ENCODE measurements at places on chromosomes 13 and 19.
A peak's percentile ranks its signal among the peaks of the same experiment; 100 is the strongest.

DNA sequence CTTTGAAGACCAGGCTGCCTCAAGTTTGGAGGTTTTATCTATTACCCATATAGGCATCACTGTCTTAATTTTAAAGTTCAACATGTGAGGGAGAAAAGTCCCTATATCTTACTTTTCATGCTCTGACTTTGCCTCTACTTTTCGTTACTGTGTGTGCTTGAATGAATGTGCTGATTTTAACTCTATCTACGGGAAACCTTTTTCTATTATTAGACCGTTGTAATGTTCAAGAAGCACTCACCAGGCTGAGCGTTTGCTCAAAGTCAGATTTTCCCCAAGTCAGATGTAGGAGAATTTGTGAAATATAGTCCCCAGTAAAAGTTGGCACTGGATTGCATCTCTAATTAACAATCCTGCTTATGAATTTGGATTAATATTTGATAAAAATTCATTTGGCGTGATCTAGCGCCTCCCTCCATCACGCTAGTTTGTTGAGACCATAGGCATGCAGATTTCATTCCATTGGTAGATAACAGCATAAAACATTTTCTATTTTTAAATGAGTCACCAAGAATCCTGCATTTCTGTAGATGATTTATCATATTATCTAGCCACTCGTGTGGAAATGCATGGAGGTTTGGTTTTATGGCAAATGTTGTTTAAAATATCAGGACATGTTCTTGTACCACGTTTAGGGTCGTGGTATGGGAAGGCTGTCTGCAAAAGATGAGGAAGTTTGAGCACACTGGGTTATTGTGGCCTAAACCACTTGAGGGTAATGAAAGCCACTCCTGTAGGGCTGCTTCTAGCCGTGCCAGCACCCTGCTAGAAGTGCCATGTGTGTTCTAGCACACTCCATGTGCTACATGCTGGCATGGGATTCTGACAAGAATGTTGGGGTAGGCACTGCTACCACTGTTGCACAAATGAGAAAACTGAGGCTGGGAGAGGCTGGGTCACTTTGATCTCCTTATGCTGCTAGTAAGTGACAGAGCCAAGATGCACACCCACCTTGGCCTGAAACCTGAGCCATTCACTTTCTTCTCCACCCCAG, 179.4 kb downstream of the FGF9 start:
- no peak for DNase-seq

DNA sequence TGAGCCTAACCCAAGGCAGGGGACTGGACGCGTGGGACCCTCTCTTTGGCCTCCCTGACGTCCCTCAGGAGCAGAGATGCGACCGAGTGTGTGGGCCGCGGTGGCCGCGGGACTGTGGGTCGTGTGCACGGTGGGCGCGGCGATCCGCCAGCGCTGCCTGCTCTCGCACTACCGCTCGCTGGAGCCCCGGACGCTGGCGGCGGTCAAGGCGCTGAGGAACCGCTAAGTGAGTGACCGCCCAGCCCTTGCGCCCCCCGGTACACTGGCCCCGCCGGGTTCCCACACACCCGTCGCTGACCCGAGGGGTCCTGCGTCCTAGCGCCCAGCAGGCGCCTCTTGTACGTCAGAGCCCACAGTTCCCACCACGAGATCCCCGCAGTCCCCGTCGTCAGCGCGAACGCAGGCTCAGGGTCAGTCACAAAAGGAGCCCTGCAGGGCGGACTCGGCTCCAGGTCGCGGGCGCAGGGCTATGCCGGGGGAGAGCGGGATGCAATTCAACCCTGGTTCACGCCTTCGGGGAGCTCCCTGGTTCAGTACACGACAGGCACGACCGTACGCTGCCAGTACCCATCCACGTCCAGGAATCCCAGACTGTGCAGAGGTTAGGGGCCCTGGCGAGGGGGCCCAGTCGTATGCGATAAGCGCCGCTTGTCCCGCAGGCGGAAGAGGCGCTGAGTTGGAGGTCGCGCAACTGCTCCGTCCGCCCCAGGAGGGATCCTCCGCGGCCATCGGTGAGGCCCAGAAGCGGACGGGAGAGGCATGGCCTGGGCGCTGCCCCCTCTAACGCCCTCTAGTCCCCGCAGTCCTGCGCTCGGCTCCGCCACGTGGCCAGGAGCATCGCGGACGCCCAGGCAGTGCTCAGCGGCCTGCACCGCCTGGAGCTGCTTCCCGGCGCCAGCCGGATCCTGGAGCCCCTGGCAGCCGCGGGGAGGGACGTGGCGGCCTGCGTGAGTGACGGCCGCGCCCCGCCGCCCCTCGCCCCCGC, 3.6 kb upstream of the IFNL2 start:
- no peak for DNase-seq

DNA sequence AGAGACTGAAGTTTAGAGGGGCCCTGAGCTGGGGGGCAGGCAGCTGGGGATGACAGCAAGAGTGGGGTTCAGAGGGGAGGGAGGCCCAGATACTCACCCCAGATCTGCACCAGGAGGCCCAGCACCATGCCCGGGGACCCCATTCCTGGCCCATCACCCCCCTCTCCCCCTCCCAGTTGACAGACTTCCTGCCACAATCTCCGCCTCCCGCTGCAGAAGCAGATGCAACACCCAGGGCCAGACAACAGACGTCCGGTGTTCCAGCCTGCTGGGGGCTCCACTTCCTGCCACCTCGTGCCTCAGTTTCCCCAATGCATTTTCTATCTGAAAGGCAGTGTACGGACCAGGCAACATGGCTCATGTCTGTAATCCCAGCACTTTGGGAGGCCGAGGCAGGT, at the start of gene TMIGD2:
Gene TMIGD2, minus strand, starts transcription at position 147 of the 398 bp plus-strand sequence. Its CDS starts 4 bp downstream, at position 143.
- DNase-seq: no peak

DNA sequence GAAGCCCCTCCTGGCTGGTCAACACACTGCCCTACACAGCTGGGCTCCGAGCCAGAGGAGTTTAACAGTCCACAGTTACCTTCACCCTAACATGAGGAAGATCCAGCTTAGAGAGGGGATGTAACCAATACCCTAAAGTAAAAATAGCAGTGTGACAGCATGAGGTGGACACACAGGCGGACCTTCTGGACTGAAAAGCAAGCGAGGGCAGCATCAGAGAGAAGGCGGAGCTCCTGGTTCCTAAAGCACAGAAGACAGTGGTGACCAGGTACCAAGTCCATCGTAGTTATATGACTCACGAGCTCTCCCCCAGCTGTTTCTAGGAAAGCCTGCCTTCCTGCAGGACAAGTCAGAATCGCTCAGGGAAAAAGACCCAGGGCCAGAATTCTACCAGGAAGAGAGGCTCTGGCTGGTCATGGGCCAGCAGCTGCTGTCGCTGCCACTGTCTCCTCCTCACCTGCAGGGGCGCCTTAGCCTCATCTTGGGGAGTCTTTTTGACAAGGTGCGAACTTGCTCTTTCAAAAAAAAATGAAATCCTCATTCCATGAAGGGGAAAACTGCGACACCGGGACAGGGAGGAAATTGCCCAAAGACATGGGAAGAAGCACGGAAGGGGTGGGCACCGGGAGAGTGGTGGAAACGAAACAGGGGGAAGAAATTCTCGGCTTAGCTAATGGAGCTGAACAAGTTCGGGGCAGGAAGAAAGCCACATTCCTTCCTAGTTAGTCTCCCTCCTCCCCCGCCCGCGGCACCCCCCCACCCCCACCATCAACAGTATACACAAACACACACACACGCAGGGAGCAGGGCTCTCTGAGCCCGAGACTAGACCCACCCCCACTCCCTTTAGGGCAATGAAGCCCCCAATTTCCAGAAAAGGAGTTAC, 1.7 kb downstream of the ELL start:
- peak; percentile 74 for DNase-seq

DNA sequence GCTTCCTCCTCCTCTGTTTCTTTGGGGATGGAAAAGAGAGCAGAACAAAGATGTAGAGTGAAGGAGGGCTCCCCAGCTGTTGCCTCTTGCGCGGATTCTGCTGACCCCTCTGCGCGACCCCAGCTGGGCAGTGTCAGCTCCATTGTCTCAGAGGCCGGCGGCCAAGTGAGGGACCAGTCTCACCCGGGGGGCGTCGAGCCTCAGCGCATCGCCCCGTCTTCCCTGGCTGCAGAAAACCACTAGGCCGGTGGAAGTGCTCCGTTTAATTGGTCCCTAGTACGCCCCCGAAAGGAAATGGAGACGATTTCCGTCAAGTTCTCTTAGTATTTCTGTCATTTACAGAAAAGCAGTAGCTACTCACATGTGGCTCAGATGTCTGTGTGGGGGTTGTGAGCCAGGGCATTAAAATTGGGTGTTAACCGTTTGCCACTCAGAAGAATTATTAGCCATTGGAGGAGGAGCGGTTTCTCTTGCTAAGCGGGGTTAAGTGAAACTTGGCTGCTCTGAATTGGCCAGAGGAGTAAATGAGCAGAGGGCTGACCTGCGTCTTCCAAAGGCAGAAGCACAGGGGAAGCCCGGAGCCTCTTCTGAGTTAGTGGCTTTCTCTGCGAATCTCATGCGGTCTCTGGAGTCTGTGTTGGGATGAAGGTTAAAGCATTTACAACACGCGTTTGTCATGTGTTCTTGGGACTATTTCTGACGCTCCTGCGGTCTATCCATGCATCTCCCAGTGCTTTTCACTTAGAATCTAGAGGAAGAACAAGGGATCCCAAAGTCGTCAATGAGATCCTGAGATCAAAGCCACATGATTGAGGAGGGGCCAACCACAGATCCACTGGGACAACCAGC, 132.8 kb upstream of the MYO16 start:
- DNase-seq: no peak

- peak; percentile 93 for DNase-seq
Observed at GRCh38 chr19:58559275-58560006, 1.0 kb upstream of the UBE2M start.

DNA sequence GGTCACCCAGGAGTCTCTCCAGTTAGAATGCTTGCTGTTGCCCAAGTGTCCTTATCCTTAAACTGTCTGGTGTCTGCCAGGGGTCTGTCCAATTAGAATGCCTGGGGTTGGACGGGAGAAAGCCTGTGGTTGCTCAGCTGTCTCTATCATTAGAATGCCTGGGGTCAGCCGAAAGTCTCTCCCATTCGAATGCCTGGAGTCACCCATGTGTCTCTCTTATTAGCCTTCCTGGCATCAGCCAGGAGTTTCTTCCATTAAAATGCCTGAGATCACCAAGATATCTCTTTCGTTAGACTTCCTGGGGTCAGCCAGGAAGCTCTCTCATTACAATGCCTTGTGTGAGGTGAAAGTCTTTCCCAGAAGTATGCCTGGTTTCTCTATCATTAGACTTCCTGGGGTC, 1521.0 kb downstream of the UQCRFS1 start:
- no peak for DNase-seq

GRCh38 chr13:110690516-110690915, 15.4 kb downstream of the CARS2 start:
- no peak for DNase-seq

DNA sequence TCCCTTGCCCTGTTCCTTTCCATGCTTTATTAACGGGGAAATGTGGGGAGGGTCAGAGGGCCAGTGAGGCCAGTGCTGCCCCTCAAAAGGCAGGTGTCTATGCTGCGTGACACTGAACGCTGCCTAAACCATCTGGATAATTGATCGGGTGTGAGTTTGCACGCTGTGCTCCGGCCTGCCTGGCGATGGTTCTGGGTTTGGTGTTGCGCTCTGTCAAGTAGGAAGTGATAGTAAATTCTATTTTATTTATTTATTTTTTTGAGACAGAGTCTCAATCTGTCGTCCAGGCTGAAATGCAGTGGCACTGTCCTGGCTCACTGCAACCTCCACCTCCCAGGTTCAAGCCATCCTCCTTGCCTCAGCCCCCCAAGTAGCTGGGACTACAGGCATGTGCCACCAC, 86.5 kb downstream of the ATP11A start:
- DNase-seq: no peak

DNA sequence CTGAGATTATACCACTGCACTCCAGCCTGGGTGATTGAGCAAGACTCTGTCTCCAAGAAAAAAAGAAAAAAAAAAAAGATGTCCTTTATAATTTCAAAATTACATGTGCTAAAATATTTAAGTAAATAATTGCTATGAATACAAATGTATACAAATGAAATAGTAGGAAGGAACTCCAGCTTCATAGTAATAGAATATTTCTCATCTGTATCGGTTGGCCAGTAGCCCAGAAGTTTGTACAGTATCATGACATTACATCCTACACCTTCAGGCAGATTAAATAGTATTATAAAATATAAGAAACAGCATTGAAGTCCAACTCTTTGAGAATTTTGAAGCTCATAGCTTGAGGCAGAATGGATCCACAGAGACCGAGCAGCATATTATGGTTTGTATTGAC, 36.5 kb upstream of the CLDN10 start:
- no peak for DNase-seq

DNA sequence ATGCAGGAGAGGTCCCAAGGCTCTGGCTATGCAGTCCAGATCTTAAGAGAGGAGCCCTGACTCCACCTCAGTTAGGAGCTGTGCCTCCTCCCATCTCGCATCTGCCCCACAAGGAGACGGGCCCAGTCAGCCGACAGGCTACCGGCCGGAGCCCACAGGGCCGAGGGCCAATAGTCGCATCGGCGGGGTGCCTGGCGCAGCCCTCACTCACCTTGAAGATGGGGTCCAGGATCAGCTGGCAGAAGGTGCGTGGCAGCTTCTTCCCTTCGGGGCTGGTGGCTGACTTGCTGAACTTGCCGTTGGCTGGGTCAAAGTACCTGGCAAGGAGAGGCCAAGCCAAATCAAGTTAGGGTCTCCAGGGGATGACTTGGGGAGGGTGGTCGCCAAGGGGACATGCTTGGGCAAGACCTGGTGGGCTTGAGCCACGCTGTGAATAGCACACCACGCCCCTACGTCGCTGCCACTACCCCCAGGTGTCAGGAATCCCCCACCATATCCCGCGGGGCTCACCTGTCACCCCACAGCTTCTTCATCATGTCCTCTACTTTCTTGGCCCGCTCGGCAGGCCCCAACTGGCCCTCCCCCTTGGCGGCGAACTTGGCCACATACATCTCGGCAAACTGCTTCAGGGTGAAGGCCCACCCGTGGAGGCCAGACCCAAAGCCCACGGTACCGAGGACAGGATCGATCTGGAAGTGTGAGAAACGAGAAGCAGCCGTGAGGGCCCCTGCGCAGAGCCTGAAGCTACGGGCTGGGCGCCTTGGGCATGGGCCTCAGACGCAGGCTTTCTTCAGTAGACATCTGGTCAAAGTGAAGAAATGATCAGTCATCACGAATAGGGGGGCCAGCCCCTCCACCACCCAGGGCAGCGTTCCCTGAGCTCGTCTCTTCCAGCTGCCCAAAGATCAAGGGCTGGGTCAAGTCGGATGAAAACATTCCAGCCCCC, 3.3 kb downstream of the EEF2 start:
- DNase-seq: no peak

GRCh38 chr19:41297628-41298347, 12.2 kb upstream of the CCDC97 start:
- no peak for DNase-seq

GRCh38 chr13:112744168-112745021, 54.6 kb downstream of the ATP11A start:
- no peak for DNase-seq

DNA sequence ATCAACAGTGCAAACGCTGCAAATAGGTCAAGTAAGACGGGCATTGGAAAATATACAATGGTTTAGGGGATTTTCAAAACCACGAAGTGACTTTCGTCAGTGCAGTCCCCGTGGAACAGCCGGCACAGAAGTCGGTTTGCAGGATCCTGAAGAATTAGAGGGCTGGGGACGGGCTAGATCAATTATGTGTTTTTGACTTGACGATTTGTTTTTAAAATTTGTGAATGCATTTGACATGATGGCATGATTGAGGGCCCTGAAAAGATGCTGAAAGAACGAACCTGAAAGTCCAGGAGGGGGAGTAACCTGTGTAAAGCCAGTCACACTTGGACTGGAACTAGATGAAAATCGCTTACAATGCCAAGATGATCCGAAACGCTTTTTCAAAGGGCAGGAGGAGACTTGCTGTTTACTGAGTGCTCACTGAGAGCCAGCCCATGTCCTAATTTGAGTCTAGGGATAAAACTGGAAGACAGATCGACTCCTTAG, 8.9 kb upstream of the DGKH start:
- no peak for DNase-seq

Measured in activated CD4-positive, alpha-beta T cell treated with anti-CD3 and anti-CD28 coated beads, Interleukin-2, Interleukin-6, amounts not matched to agents 100 ng/mL and 50 ng/mL, durations not matched to agents 16 hours and 8 hours (primary cell).